ENCODE measurements at places on chromosomes 7 and 10. TPM values are rescaled to one million over a fixed set of nuclear protein-coding genes. Genes with fewer than 3 reads are reported as not detected.
A peak's percentile ranks its signal among the peaks of the same experiment; 100 is the strongest.

Gene TMEM229A
- total RNA-seq: not detected

Gene CPA4
- total RNA-seq: 90.2 TPM

Gene NODAL
- not detected for total RNA-seq

Gene CLRN3
- total RNA-seq: not detected

Gene RNF133
- total RNA-seq: 0.86 TPM

Gene CTAGE8
- 0.43 TPM for total RNA-seq

Gene TRIM74
- not detected for total RNA-seq

Gene HGF
- total RNA-seq: 60.6 TPM

Gene CFAP70
- total RNA-seq: 0.43 TPM

Gene OR2A42
- under 0.01 TPM for total RNA-seq

Gene CADPS2
- 27.2 TPM for total RNA-seq

Gene ERVW-1
- not detected for total RNA-seq

DNA sequence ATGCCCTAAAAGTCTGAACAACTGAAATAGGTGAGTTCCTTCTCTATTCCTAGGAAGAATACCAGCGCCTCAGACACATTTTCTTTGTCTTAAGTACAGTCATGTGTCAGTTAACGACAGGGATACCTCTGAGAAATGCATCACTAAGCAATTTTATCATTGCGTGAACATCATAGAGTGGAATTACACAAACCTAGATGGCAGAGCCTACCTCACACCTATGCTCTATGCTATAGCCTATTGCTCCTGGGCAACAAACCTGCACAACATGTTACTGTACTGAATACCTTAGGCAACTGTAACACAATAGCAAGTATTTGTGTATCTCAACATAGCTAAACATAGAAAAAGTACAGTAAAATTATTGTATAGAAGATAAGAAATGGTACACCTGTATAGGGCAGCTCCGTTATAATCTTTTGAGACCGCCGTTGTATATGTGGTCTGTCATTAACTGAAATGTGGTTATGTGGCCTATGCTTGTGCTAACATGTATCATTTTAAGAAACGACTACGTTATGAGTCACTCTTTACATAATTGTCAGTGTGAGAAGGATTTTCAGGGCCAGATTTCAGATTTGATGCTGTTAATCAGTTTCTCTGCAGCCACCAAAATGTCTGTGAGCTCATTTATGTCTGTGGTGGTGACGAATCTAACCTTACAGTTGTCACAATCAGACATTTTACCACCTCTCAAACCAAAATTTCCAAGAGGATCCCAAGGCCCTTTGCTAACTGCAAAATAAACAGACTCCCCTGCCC is 66.1 kb upstream of the STK17A start:
- no peak for DNase-seq

GRCh38 chr7:129703751-129704150 is 92.2 kb downstream of the NRF1 start:
- no peak for DNase-seq

GRCh38 chr7:64599359-64599758 is 36.5 kb upstream of the ZNF680 start:
- no peak for DNase-seq

GRCh38 chr7:157818701-157819454 is 482.1 kb downstream of the DNAJB6 start:
- no peak for DNase-seq

- no peak for DNase-seq
These were observed 661.8 kb upstream of the FZD8 start for GRCh38 chr10:36303896-36304295.

GRCh38 chr7:38327637-38328036 is 54.2 kb upstream of the TARP start:
- no peak for DNase-seq

DNA sequence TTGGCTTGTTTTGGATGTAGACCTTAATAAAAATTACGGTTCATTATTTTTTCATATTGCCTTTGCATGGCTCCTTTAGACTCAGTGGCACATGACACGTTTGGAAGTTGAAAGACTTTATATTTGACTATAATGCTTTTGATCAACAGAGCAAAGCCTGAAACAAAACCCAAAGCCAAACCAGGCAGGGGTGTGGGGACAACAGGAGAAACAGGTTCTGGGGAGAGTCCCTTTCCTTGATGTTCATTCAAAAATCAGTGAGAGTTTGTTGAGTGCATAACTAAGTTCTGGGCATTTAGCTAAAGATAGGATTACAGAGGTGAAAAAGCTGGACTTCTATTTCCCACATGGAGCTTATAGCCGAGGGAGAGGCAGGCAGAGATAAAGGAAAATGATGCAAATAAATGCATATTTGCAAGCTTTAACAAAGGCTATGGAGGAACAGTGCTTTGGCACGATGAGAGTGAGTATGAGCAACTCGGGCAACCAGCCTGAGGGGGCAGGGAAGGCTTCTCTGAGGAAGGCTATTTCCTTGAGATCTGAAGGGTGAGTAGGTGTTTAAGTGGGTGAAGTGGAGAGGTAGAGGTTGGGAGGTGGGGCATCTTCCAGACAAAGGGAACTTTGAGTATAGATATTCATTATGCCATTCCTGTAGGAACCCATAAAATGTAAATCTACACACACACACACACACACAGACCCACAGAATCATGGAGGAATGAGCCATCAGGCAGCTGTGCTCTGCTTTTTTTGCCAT is 34.5 kb upstream of the PDZD8 start:
- DNase-seq: no peak

GRCh38 chr10:119650692-119651513 is at the start of gene BAG3:
TSS of gene BAG3 (plus strand) at chr10:119651380. CDS start at chr10:119651676, 296 bp downstream.
- DNase-seq: peak; percentile 93

GRCh38 chr10:23325132-23325531 is 19.5 kb downstream of the C10orf67 start:
- no peak for DNase-seq

GRCh38 chr10:24363070-24363469 is 154.1 kb downstream of the KIAA1217 start:
- DNase-seq: no peak

DNA sequence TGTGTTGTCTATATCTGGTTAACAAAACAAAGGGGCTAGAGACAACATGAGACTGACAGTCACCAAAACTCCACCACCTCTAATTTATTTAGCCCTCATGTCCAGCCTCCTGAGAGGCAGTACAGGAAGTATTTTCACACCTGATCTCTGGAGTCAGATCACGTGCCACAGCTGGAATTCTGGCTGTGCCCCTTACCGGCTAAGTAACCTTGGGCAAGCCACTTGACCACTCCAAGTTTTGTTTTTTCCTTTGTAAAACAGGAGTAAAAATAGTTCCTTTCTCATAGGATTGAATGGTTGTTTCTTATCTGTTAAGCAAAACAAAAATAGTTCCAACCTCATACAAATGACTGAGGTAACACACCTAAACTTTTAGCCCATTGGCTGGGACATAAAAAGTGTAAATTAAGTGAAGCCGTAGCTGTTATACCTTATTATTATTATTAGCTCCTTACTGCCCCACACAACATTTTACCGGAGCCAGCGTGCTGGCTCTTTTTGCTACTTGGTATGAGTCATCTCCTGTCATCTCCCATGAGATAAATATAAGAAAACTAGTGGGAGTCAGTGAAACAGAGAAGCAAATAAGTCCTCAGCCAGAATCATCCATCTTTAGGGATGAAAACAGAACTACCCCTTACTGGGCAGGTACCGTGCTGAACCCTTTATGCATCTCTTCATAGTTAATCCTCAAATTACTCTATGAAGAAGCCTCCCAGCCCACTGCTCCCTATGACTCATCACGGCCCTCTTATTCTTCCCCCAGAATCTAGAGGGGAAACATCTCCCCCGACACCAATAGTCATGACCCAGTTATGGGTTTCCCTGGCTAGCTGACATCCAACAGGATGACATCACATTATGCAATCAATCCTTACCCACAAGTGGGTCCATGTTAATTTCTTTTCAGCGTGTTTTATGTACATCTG is 44.9 kb downstream of the PPP1R3C start:
- DNase-seq: peak; percentile 82

DNA sequence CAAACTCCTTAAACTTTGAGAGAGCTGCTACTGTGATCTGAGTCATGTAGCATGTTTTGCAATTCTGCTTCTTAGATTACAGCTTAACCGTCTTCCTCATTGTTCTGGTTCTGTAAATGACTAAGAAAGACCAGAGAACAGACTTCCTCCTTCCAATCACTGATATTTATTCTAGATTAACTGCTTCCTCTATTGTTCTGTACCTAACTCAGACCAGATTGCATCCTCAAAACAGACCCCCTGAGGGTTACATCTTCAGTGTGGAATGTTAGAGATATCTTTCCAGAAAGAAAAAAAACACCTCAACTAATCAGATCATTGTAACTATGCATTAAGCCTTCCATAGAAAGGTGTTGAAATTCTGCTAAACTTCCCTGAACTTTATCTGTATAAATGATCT is 5.7 kb upstream of the PIP start:
- no peak for DNase-seq

- DNase-seq: no peak
These were observed 32.6 kb downstream of the LRRC4 start for GRCh38 chr7:127998671-127999070.

DNA sequence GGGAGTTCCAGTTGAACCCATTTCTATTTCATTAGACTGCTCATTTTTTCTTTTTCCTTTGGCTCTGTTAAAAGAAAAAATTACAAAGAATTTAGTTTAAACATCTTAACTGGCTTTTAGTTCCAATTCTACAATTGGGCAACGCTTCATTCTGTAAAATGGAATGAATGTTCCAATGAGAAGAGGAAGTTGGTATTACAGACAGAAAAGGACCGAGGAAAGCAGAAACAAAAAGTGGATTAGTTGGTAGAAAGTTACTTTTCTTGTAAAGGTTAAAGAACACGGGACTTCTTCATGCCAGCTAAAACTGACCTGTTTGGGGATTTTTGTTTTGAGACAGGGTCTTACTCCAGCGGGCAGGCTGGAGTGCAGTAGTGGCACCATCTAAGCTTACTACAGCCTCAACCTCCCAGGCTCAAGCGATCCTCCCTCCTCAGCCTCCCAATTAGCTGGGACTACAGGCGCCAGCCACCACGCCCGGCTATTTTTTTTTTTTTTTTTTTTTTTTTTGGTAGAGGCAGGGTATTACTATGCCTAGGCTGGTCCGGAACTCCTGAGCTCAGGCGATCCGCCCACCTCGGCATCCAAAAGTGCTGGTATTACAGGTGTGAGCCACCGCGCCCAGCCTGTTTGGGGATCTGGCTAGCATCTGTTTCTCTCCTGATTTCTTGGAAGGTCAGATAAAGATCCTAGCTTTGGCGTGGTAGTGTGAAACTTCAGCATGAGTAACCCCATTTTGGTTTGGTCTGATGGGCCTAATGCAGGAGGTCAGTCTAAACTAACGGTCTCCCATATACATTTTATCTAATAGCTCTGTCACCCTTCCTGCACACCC is 1.3 kb upstream of the VDAC2 start:
- no peak for DNase-seq

GRCh38 chr7:13057462-13058200 is 370.2 kb downstream of the ARL4A start:
- peak; percentile 36 for DNase-seq

DNA sequence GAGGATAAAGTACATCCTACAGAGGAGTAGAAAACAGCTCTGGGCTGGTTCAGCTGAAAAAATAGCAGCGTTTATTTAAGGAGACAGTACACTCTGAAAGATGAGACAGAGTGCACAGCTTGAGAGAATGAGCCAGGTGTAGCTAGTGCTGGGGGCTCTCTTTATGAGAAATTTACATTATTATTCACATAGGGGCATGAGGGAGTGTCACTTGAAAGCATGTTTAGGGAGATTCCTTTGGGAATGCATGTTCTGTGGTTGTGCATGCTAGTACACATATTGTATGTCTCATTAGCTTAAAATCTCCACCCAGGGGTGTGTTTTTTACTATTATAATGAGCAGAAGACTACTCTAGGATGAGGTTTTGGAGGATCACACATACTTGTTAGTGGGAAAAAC is 1224.4 kb downstream of the REEP3 start:
- no peak for DNase-seq

- no peak for DNase-seq
These were observed 15.1 kb upstream of the ZNF212 start for GRCh38 chr7:149224352-149224751.

DNA sequence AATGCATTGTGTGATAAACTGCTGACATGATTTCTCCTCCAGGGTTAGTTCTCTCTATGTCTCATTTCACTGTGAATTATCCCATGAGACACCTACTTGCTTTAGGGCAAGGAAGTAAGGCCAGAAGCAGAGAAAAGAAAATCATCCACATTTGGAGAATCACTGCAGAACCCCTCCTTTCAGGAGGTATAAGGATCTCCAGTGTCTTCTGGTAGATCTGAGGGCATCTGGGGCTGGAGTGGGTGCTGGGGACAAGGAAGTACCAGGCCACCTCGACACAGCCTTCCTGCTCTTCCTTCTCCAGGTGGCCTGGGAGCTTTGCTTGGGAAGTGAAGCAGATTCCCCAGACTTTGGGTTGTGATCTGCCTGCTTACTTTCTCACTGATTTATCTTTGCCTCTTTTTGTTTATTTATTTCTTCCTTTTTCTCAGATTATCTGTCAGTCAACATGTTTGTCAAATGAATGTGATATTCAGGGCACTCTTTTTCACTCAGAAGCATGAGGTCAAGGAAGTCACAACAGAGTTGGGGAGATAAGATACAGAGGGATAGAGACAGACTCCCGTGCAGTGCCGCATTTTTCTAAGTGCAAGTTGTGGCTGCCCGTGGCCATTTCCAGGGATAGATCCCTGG is 12.4 kb upstream of the CAMK2G start:
- no peak for DNase-seq

DNA sequence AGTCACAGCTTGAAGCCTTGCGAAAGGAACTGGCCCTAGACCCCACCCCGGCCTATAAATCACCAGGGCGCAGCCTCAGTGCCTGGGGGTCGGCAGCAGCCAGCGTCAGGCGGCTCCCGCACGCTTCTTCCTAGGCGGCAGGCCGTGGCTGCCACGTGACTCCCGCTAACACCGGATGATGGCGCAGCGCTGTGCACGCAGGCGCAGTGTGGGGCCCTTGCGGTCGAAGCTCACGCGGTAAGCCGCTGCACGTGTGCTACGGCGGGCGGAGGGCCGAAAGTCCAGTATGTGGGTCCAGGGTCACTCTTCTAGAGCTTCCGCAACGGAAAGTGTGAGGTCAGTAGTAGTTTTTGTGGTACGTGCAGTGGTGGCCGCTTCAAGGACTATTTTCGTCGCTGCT is at the start of gene STK31:
TSS of gene STK31 (plus strand) at position 220 of the 400 bp plus-strand sequence. CDS start at position 287, 67 bp downstream.
- no peak for DNase-seq

DNA sequence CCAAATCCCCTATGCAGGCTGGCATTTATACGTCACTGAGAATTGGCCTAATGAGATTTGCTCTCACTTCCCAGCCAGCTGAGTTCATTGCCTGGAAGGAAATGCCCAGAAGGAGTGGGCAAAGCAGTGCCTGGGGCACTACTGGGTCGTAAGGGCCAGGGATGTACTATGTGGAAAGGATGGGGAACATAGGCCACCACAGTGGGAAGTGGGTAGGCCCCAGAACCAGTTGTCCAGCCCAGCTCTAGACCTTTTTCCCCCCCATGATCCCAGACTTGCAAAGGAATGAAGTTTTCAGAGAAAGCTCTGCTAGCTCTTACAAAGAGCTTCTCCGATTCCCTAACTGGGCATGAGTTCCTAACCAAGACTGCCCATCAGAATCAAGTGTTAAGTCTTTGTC is 13.9 kb downstream of the TRPV5 start:
- no peak for DNase-seq

Data from fibroblast of villous mesenchyme (primary cell).